ENCODE measurements at places on chromosomes 12 and 14.

- DNase-seq, result no peak
Observed at GRCh38 chr14:94595912-94596311, 14.7 kb downstream of the SERPINA5 start.

- no peak for DNase-seq
Observed at GRCh38 chr12:1351926-1352325, 242.5 kb downstream of the FBXL14 start.

- DNase-seq, result no peak
Observed at GRCh38 chr12:68376901-68377300, 44.7 kb upstream of the MDM1 start.

DNA sequence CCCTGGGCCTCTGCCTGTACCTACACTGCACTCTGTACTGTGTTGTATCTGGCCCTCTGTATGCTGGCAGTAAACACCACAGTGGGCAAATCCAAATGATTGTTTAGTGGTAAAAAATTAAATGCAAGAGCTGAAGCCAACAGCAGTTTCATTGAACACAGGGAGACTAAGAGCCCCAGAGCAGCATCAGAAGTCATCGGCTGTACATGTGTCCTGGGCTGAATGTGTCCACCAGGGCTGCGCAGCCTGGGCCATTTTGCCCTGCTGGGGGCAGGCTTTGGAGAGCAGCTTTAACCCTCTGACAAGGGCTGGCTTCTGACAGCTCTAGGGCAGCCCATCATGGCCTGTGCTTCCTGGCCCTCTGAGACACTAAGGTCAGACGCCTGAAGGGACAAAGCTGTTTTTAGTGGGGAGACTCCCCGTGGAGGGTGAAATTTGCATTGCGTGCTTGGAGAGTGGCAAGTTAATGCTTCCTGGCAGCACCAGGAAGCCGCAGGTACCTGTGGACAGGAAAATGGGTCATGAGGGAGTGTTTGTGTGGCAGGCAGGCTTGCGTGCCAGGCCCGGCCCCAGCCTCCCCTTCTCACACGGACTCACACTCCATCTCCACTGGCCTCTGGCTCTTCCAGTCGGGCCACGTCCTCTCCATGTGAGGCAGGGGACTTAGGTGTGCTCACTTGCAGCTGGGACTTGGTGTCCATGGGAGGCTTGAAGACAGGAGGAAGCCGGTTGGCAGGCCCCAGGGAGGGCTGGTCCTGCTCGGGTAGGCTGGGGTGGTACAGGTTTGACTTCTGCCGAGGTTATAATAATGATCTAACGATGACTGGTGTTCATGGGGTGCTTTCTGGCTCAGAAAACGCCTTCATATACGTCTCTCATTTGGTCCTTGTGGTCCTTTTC lies 150.1 kb downstream of the TSPAN9 start:
- no peak for DNase-seq

- no peak for DNase-seq
Observed at GRCh38 chr12:6187948-6188793, 12.0 kb upstream of the CD9 start.

DNA sequence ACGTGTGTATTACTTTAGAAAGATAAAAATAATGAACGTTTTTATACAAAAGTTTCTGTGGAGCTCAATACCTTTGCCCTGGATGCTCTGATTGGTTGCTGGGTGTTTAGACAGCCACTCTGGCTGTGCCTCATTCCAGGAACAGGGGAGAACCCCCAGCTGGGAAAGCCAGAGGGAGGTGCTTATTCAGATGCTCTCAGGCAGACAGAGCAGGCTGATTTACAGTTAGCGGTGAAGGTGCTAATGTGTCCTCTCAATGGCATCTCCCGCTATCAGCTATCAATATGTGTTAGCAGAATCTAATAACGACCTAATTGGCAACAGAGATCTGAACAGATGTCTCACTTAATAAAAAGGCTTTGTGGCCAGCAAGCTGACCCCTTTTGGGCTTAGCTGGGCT lies 402.3 kb downstream of the NUAK1 start:
- DNase-seq, result no peak

DNA sequence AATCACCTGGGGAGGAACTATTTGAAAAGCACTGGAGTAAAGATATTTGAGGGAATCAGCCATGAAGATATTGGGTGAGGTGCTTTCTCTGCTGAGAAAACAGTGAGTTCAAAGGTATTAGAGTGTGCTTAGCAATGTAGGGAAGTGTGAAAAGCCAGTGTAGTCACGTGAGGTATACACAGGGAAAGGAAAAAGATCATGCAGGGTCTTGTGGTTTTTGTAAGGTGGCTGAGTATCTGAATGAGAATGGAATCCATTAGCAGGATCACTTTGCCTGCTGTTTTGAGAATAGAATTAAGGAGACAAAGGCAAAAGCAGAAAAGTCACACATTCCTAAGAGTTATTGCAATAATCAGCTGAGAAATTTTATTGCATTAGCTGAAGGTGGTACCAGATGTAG lies 193.0 kb downstream of the PIK3C2G start:
- DNase-seq, result no peak

DNA sequence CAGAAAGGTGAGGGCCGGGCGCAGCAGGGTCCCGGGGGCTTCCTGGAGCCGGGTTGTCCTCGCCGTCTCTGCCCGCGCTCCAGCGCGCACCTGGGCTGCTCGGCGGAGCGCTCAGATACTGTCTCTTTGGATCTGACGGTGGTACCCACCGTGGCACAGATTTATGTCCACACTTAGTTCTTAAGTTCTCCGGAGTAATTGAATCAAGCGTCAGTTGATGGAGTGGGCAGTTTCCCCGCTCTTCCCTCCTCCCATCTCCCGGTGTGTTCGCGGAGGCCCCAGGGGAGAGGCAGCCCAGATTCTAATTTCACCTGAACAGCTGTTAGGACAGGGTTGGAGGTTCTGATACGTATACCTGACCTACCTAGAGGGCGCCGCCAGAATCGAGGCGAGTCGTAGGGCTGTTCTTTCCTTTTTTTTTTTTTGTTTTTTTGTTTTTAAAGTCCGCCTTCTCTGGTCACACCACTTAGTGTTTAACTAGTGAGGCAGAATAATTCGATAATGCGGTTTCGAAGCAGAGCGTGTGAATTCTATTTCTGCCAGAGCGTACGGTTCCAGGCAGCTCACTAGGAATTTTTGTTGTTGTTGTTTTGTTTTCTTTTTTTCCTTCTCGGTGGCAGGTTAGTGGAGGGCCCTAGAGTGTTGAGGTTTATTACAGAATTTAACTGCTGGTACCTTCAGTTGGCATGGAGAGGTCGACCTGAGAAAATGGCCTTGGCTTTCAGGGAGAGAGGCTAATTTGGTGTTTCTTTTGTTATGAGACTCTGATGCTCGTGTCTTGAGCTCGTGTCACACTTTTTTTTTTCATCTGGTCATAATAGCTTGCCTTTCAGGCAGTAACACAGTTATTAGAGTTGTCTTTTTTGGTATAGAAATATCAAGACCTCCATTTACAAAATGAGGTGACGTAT lies 22.3 kb upstream of the GNS start:
- DNase-seq, result no peak

- no peak for DNase-seq
Observed at GRCh38 chr12:45273717-45274271, 57.9 kb downstream of the ANO6 start.

DNA sequence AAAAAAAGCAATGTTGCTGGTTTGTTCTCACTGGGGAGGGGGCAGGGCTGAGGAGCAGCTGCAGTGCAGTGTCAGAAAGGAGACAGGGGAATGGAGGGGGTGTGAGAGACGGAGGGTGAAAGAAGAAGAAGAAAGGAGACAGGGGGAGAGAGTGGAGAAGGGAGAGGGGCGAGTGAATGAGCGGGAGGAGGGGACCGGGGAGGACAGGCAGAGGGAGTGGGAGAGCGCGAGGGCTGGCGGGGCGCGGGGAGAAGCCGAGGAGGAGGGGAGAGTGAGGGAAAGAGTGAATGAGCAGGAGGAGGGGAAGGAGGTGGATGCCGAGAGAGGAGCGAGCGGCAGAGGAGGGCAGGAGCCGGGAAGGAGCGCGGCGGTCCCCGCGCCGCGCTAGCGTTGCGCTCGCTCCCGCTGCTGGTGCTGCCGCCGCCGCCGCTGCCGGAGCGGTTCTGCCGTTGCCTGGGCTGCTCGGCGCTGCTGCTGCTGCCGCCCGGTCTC lies at the start of gene NOVA1:
Gene NOVA1 (minus strand): TSS at position 445 of the 492 bp plus-strand sequence. CDS start 597 bp downstream, outside the sequence.
- DNase-seq, result peak; percentile 12

DNA sequence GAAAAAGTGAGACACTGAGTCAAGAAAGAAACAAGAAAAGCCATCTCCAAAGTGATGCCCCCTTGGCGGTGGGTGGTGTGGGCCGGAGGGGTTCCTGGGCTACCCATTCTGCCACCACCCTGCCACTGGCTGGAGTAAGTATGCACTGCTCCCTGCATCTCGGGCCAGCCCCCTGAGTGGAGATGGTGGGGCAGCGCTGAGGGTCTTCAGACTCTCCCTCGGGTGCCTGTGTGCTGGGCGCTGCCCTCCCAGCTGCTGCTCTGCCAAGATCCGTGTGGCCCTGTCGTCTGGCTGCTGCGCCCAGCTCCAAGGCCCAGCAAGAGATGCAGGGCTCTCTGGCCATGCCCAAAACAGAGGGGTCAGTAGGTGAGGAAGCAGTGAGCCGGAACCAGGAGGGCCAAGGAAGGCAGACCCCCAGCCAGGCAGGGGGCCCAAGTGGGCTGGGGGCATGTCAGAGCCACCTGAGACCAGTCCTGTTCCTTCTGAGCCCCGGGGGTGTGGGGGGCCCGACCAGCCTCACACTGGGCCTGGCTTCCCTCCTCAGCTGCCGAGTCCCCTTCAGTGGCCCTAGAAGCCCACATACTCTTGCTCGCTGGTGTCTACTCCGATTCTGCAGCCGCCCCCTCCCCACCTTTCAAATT lies 5.2 kb downstream of the GPR132 start:
- no peak for DNase-seq

- no peak for DNase-seq
Observed at GRCh38 chr12:2722806-2723205, 72.0 kb upstream of the FKBP4 start.

- DNase-seq, result no peak
Observed at GRCh38 chr14:56138928-56139327, 20.7 kb downstream of the PELI2 start.

DNA sequence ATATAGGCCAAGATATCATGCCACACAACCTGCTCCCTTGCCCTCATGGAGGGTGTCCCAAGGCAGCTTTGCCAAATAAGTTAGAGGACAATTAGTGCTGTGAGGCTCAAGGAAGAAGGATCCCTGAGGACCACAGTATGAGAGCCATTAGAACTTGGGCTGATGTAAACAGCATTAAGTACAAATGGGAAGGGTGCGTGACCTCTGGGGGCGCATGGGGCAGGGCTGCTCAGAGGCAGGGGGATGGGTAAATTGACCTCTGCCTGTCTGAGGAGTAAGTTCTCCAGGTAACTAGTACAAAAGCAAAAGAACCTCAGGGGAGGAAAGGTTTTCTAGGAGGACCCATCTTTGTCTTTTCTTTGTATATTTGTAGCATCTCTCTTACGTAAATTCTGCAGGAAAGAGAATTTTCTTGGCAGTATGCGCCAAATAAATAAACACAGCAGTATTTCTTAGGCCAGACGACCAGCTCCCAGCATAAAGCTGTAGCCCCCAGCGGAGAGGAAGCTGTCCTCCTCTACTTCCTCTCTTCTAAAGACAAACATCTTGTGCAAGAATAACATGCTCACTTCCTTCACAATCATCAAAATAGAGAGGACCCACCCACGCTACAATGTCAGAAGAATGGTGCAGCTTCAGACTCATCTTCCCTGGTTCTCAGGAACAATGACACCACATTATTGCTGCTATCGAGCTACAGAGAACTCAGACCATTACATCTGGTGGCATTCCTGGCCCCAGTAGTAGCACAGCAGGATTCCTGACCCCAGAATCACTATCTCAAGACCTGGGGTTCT lies 16.4 kb upstream of the VWF start:
- DNase-seq, result no peak

DNA sequence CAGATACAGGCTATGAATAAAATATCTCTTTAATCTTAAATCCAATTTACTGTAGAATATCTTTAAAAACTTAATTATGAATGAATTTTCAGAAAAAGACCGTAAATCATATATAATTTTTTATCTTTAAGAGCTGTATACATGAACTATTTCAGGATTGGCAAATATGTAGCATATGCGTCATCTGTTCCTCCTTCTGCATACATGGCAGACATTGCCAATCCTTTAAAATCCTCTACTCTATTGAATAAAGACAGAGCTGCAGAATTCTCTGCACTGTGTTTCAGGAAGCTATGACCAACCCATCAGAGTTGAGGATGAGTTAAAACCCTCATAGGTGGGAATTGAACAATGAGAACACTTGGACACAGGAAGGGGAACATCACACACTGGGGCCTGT lies 279.0 kb downstream of the TMEM117 start:
- no peak for DNase-seq

- no peak for DNase-seq
Observed at GRCh38 chr14:51293149-51293911, 53.3 kb downstream of the TMX1 start.
